Stimulated activated CD4-positive, alpha-beta T cell treated with anti-CD3 and anti-CD28 coated beads, Interleukin-1b, Interleukin-23, amount 100 ng/mL, for 24 hours (primary cell): ENCODE measurements at places on chromosomes 11 and 22.

- no peak for DNase-seq
Observed at GRCh38 chr11:130737866-130738431, 178.3 kb downstream of the SNX19 start.

- no peak for DNase-seq
Observed at GRCh38 chr11:336659-337198, 16.1 kb upstream of the IFITM3 start.

DNA sequence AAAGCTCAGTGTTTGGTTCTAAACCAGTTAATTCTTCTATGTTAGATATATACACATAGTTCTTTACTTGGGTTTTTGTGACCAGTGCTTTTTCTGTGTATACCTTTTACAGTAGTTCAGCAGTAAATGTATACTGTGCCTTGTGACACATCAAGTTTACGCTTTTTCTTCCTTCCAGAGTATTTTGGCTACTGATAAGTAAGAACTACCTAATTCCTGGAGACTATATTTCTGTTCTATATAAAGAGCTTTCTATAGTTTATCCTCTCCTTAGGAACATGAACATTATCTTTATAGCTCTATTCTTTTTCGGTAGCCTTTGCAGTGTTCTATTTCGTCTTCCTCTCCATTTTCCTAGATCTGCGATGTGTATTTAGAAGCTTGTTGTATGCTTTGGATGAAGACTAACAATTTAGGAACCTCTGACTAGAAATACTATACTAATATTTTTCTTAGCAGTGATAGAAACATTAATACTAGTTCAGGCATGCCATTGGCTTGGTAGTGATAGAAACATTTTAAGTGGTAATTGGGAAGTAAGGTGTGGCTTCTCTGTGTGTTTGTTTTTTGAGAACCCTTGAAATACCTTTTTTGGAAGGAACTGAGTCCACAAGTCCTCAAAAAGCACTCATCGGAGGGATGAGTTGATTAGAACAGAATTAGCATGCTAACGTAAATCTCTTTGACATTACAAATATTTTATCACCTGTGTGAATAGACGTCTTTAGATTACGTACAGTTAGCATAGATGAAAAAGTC is 74.6 kb downstream of the ARHGEF12 start:
- no peak for DNase-seq

DNA sequence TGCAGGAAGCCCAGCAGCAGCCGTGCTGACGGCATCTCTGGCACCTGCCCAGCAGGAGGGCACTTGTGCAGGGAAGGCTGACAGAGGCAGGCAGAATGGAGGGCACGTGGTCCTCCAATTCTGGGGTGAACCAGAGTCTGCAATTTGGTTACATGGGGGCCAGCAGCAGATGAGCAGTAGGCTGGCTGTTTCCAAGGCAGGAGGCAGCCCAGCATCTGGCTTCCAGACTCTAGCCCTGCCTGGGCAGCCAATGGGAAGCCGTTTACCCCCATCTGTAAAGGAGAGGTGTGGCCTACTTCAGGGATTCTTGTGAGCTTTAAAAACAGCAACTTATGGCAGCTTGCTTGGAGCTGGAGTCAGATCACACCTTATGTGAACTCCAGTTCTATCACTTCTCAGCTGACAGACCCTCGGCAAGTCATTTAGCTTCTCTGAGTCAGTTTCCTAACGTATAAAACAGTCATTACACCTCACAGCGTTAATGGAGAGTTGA is 27.9 kb upstream of the RASL10A start:
- DNase-seq = no peak

- no peak for DNase-seq
Observed at GRCh38 chr11:36425561-36426081, 84.5 kb downstream of the TRAF6 start.

GRCh38 chr11:2912498-2912897 is 16.7 kb downstream of the PHLDA2 start:
- no peak for DNase-seq

DNA sequence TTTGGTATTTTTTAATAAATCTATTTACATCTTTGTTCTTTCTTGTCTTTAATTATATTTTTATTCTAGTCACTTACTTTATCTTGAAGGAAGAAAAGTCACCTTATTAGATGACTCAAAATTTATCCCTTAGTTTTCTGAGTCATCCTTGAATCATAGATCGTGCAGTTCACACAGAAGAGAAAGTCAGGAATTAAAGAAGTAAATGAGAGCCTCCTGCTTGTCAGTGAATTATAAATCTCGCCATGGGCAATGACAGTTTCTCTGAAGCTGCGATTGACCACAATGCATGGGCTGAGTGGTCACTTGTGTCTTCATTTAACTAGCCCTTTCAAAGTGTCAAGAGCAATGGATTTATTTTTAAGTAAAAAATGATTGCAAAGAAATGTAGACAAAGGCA is 91.2 kb downstream of the LUZP2 start:
- DNase-seq = no peak

GRCh38 chr22:36356708-36357624 is 30.8 kb downstream of the MYH9 start:
- DNase-seq = no peak
